ENCODE measurements at places on chromosomes 12 and 14. TPM values are rescaled to one million over a fixed set of nuclear protein-coding genes. Genes with fewer than 3 reads are reported as not detected.

The DAO gene
- polyA plus RNA-seq, result 1.2 TPM

- DNase-seq, result no peak
Measured at GRCh38 chr12:79409562-79409961, 281.2 kb downstream of the PAWR start.

The TC2N gene
- 13.7 TPM for polyA plus RNA-seq

The GSG1 gene
- polyA plus RNA-seq, result 0.55 TPM

DNA sequence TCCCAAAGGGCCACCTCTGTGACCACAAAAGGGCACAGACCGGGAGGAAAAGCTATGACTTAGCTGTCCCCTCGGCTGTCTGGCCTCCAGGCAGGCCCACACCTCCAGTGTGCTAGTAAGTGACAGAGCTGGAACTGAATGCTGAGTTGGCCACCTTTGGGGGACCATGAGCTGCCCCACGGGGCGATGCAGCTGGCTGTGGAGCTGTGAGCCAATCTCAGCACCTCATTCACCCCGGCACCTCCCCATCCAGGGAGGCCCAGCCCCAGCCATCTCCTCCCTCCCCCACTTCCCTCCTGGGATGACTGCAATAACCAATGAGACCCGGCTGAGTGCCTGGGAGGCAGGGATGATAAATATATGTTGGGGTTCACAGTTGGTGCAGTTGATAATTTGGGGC is 12.2 kb upstream of the TESC start:
- no peak for DNase-seq

- no peak for DNase-seq
Measured at GRCh38 chr14:34051966-34052657, 101.2 kb upstream of the EGLN3 start.

- DNase-seq, result peak; percentile 35
Measured at GRCh38 chr14:72311116-72311515, 378.9 kb downstream of the RGS6 start.

GRCh38 chr12:124406043-124406442 is 111.2 kb downstream of the RFLNA start:
- DNase-seq, result no peak

The RNASE3 gene
- polyA plus RNA-seq, result 0.77 TPM

DNA sequence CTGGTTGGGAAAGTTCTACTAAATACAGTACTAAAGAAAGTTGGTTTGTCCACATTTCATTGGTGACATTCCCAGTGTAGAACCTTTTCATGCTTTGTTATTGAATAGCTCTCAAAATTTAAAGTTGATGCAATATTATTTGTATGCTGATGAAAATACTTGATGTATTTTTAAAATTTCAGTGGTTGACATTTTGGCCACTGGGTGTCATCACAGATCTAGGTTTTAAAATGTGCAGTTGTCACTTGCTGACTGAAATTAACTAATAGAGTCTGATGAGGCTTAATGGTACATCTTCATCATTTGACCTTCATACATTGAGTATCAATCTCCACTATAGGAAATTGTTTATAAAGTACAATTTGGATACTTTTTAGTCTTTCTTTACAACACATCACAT is 37.1 kb downstream of the CMAS start:
- DNase-seq, result peak; percentile 10

DNA sequence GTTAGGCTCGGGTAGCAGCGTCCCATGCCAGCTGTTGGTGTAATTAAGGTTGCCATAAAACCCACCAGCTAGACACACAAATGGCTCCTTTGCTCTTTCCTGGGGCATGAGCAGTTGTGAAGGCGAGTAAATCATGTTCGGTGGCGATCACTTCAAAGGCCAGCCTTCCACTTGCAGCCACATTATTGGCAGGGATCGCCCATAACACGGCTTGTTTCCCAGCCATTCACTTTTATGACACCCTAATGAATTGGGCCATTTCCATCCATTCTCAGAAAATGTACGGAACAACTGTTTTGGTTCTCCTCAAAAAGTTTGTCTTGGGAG is 63.4 kb downstream of the BEGAIN start:
- DNase-seq, result no peak

The RBP5 gene
- 53.2 TPM for polyA plus RNA-seq

The RD3L gene
- polyA plus RNA-seq, result not detected

GRCh38 chr14:100442498-100443490 is 119.7 kb downstream of the SLC25A47 start:
- DNase-seq, result no peak

The CCDC197 gene
- not detected for polyA plus RNA-seq

- no peak for DNase-seq
Measured at GRCh38 chr12:2043054-2043453, 9.7 kb upstream of the CACNA1C start.

GRCh38 chr14:80927083-80927989 is 14.2 kb downstream of the CEP128 start:
- DNase-seq, result no peak

DNA sequence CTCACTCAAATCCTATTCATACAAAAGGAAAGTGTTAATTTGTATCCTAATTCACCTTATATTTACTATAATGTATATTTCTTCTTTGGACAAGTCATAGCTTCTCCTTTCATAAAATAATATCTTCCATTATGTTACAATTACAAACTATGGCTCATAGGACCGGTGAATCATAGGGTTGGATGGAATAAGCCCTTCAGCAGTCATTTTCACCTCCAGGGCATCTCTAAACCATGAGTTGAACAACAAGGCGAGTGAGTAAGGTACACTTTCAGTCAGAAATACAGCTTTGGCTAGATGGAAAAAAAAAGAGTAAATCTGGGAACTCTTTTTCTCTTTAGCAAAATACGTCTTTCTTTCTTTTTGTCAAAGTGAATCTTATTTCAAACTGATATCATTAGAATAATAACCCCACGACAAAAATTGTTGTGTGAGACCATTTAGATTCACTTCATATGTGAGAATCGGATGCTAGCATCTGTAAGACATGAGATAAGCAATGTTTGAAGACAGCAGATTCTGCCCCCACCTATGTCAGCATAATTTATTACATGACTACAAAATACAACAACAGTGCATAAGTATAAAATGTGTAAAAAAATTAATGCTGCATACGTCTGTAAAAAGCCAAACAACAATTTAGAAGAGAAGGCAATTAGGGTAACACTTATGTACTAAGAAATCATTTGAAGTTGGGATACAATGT is 184.4 kb upstream of the SLC38A2 start:
- no peak for DNase-seq

Data from renal pelvis (tissue), 12 donors.